HS-27A (cell line): ENCODE measurements at places on chromosomes 7 and 10.

- no peak for DNase-seq
Observed at GRCh38 chr10:29881336-29881771, 178.0 kb downstream of the JCAD start.

GRCh38 chr10:128092454-128092853 lies 33.8 kb downstream of the MKI67 start:
- no peak for DNase-seq

GRCh38 chr7:139720186-139720585 lies 57.6 kb downstream of the HIPK2 start:
- no peak for DNase-seq

DNA sequence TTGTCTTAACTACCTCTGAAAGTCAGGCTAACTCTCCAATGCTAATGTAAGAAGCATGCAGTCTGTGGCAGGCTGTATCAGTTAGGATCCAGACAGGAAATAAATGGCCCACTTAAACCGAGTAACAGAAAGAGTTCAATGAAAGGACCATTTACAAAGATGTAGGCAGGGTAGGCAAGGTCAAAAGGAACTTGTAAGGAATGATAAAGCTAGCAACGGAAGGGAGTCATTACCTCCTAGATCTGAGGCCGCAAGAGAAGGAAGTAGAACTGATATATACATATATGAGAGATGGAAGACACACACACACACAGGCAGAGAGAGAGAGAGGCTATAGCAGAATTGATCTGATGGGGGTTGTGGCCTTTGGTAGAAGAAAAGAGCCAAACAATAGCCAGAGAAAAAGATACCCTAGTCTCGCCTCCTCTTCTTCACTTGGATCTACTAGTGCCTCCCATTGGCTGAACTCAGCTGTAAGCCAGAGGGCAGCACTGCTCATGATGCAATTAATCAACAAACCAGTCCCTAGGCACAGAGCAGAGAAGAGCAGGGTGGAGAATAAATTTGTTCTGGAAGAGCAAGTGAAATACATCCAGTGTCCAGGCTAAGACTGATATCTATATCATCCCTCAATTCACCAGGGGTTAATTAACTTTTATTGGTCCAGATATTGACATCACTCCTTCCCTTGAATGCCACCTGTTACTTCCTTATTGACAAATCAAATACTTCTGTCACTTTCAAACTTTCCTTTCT lies 91.2 kb downstream of the LSMEM1 start:
- no peak for DNase-seq

- no peak for DNase-seq
Observed at GRCh38 chr10:117627561-117627960, 85.0 kb downstream of the EMX2 start.
